Esophagus mucosa (tissue), 1 donor: ENCODE measurements at places on chromosomes 2 and 18. TPM values are rescaled to one million over a fixed set of nuclear protein-coding genes. Genes with fewer than 3 reads are reported as not detected.

The FAM124B gene
- 0.36 TPM for total RNA-seq

The FOXI3 gene
- not detected for total RNA-seq

The ARHGAP15 gene
- total RNA-seq = 2.6 TPM

The SERPINB4 gene
- 418 TPM for total RNA-seq

The ICOS gene
- total RNA-seq = not detected

The ACKR3 gene
- 6.3 TPM for total RNA-seq

The FARSB gene
- total RNA-seq = 24.2 TPM

The MAP4K3 gene
- 12.4 TPM for total RNA-seq

The GALNT14 gene
- 26.7 TPM for total RNA-seq

The DNAJC27 gene
- 2.2 TPM for total RNA-seq

The AUP1 gene
- 74.2 TPM for total RNA-seq

The LRATD1 gene
- 74.7 TPM for total RNA-seq

The ST6GAL2 gene
- total RNA-seq = 2.5 TPM

The PLGLB2 gene
- 0.20 TPM for total RNA-seq

The XIRP2 gene
- total RNA-seq = 0.28 TPM

The C2orf80 gene
- not detected for total RNA-seq

The C18orf54 gene
- 2.7 TPM for total RNA-seq

The SLC5A7 gene
- not detected for total RNA-seq

The DTNB gene
- 14.6 TPM for total RNA-seq

The C2orf66 gene
- total RNA-seq = not detected

The SLC35F5 gene
- total RNA-seq = 48.0 TPM

The UBR3 gene
- 23.8 TPM for total RNA-seq

The RGPD3 gene
- total RNA-seq = 0.04 TPM

The MALL gene
- 248 TPM for total RNA-seq

The PROKR1 gene
- not detected for total RNA-seq

The GCG gene
- not detected for total RNA-seq

The COBLL1 gene
- total RNA-seq = 92.0 TPM

The TEX44 gene
- not detected for total RNA-seq

The DNER gene
- 0.60 TPM for total RNA-seq

The TPGS2 gene
- 61.6 TPM for total RNA-seq

The SPC25 gene
- 6.0 TPM for total RNA-seq

The GPR35 gene
- total RNA-seq = 0.24 TPM

The UGT1A8 gene
- 0.16 TPM for total RNA-seq

The PROM2 gene
- 100 TPM for total RNA-seq

The KIF5C gene
- total RNA-seq = 0.08 TPM

The MARCHF4 gene
- total RNA-seq = not detected

The PSMG2 gene
- 61.4 TPM for total RNA-seq

The XPO1 gene
- total RNA-seq = 77.7 TPM

The KLHL29 gene
- total RNA-seq = 3.6 TPM

The ELOA2 gene
- not detected for total RNA-seq

The REG1A gene
- total RNA-seq = not detected

The CCDC68 gene
- total RNA-seq = 1.5 TPM

The COLEC12 gene
- 0.68 TPM for total RNA-seq

The G6PC2 gene
- total RNA-seq = not detected

The TDRD15 gene
- total RNA-seq = not detected

The MEP1B gene
- total RNA-seq = not detected

The CD207 gene
- total RNA-seq = not detected

The KLHL30 gene
- total RNA-seq = 0.08 TPM

The RTP5 gene
- not detected for total RNA-seq

The MCM6 gene
- 16.4 TPM for total RNA-seq

The MOGAT1 gene
- total RNA-seq = not detected

The SNED1 gene
- total RNA-seq = 3.9 TPM

The PRKAG3 gene
- total RNA-seq = not detected

The POMC gene
- 0.44 TPM for total RNA-seq
